ENCODE measurements at places on chromosomes 2 and 18. TPM values are rescaled to one million over a fixed set of nuclear protein-coding genes. Genes with fewer than 3 reads are reported as not detected.
A peak's percentile ranks its signal among the peaks of the same experiment; 100 is the strongest.

GRCh38 chr2:42191285-42192009 lies 22.3 kb downstream of the EML4 start:
- peaks cover 13% of the 10 kb centered on the region for H3K36me3 ChIP-seq
- H3K27me3 ChIP-seq = no peaks in the 10 kb centered on the region
- DNase-seq = no peak
- H3K4me3 ChIP-seq = no peak overlapping the region
- peaks cover 48% of the 10 kb centered on the region for H3K4me1 ChIP-seq
- no peak overlapping the region for H3K27ac ChIP-seq

Gene SLC19A3
- not detected for total RNA-seq

Gene DCDC2C
- not detected for total RNA-seq

- H3K4me1 ChIP-seq = no peaks in the 10 kb centered on the region
- H3K27me3 ChIP-seq = peaks cover 4% of the 10 kb centered on the region
- H3K4me3 ChIP-seq = no peak overlapping the region
- H3K36me3 ChIP-seq = no peaks in the 10 kb centered on the region
- H3K27ac ChIP-seq = no peak overlapping the region
Measured at GRCh38 chr2:30736461-30737325, 70.6 kb downstream of the CAPN13 start.

DNA sequence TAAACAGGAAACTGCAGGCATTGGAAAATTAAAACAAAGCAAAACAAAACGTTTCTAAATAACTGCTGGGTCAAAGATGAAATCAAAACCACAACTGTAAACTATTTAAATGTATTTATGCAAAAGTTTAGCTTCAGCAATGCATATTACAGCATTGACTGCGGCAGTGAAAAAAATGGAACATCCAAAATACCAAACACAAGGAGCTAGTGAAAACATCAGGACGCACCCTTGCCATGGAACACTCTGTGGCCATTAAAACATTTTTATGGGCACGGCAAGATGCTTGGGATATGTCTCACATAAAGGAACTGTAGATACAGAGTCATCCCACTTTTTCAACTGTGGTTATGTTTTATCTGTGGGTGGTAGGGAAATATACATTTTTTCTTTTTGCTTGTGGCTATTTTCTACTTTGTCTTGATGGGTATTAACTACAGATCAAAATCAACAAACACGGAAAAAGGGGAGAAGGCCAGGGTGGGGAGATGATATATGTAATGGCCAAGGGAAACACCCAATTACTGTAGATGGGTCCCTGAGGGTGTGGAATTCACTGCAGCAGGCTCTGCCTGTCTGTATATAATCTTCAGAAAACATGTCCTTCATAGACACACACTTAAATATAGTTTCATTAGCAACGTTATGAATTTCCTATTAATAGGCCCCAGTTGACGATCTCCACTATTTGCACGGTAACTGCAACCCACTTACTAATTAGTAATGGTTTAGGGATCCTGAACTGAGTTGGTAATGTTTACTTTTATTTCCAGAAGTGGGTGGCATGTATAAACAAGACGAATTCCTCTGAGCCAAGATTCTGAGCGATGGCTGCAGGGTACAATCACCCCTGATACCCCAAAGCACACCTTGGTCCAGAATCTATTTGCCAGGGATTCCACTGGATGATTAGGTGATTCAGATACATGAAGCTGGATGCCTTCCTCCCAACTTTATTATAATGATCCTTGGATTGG lies 110.5 kb downstream of the ACKR3 start:
- peaks cover 20% of the 10 kb centered on the region for H3K27me3 ChIP-seq
- no peak for DNase-seq
- H3K4me3 ChIP-seq = no peak overlapping the region
- no peak overlapping the region for H3K27ac ChIP-seq
- no peaks in the 10 kb centered on the region for H3K4me1 ChIP-seq
- H3K36me3 ChIP-seq = no peaks in the 10 kb centered on the region

Gene CPLX4
- total RNA-seq = not detected

DNA sequence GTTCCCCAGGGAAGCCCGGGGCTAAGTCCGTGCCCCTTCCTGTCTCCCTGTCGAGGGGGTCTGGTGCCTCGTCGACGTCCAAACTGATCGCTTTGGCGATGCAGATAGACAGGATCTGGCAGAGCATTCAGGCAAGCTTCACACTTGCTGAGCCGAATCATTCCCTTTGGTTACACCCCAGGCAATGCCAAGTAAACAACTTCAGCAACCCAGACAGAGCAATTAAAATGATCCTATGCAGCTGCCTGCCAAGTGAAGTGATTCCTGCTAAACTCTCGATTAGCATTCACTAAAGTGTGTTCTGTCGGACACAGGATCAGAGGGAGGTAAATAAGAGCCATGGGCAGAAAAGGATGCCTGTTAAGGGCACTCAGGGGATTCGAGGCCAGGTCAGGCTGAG lies 108.2 kb upstream of the RAB12 start:
- H3K4me3 ChIP-seq = no peak overlapping the region
- H3K36me3 ChIP-seq = no peaks in the 10 kb centered on the region

Gene UGT1A8
- total RNA-seq = not detected

- DNase-seq = no peak
- peaks cover 83% of the 10 kb centered on the region for H3K4me1 ChIP-seq
- no peaks in the 10 kb centered on the region for H3K27me3 ChIP-seq
- H3K4me3 ChIP-seq = no peak overlapping the region
- H3K27ac ChIP-seq = no peak overlapping the region
- peaks cover 88% of the 10 kb centered on the region for H3K36me3 ChIP-seq
Measured at GRCh38 chr18:63257453-63257852, 62.1 kb downstream of the BCL2 start.

GRCh38 chr2:64591188-64591587 lies 62.5 kb downstream of the SERTAD2 start:
- peaks cover 3% of the 10 kb centered on the region for H3K4me1 ChIP-seq
- no peak overlapping the region for H3K4me3 ChIP-seq
- H3K36me3 ChIP-seq = peaks cover 33% of the 10 kb centered on the region

- H3K4me1 ChIP-seq = peaks cover 3% of the 10 kb centered on the region
- no peak overlapping the region for H3K27ac ChIP-seq
- no peak for DNase-seq
- H3K36me3 ChIP-seq = peaks cover 16% of the 10 kb centered on the region
Measured at GRCh38 chr18:74163019-74163660, 14.8 kb downstream of the TIMM21 start.

- peaks cover 3% of the 10 kb centered on the region for H3K36me3 ChIP-seq
- peak overlapping the region; percentile 88 for H3K4me3 ChIP-seq
- H3K27me3 ChIP-seq = peaks cover 3% of the 10 kb centered on the region
Measured at GRCh38 chr2:73070643-73071359, 711 bp downstream of the SFXN5 start.

- H3K4me3 ChIP-seq = no peak overlapping the region
- H3K27ac ChIP-seq = no peak overlapping the region
- H3K36me3 ChIP-seq = peaks cover 38% of the 10 kb centered on the region
- DNase-seq = no peak
Measured at GRCh38 chr2:53911434-53912189, 51.8 kb upstream of the GPR75 start.

DNA sequence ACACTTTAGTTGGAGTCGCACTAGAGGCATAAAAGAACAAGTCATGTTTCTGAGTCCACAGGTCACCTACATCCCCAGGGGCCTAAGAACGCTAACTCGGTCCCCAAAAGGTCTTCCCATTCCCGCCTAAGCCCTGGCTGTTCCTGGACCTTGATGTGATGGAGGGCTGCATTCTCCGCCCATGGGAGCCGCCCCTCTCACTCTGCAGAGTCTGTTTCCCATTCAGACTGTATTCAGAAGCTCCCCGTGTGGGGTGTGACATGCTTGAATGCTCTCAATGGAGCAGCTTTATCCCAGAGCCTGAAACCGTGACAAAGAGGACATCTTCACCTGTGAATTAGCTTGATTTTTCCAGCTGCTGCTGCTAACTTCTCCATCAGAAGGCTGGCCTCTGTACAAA lies 319.0 kb upstream of the KLHL29 start:
- H3K27ac ChIP-seq = no peak overlapping the region
- H3K4me3 ChIP-seq = no peak overlapping the region
- DNase-seq = no peak
- H3K36me3 ChIP-seq = no peaks in the 10 kb centered on the region

DNA sequence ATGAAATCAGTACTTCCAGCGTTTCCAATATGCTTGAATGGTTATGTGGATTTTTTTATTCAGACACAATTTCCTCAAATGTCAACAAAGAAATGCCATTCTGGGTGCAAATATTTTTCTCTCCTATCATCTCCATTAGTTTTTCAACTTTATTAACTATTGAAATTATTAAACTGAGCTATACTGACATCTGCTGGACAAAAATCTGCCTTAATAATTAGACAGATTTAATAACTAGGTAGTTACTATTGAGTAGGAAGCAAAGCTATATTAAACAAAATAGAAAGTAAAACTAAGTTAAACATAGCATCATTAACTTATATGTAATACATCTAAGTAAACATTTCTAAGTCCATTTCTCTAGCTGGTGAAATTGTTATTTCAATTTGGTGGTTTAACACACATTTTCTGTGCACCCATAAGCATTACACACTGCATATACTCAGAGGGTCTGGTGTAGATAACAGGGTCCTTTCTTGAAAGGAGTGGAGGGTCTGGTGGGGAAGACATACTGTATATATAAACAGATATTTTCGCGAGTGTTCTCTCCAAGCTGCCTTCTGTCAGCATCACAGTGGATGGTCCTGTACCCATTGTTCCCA lies 77.0 kb downstream of the LANCL1 start:
- H3K4me3 ChIP-seq = no peak overlapping the region
- H3K27ac ChIP-seq = no peak overlapping the region
- H3K27me3 ChIP-seq = no peaks in the 10 kb centered on the region
- H3K4me1 ChIP-seq = no peaks in the 10 kb centered on the region
- no peaks in the 10 kb centered on the region for H3K36me3 ChIP-seq
- no peak for DNase-seq

DNA sequence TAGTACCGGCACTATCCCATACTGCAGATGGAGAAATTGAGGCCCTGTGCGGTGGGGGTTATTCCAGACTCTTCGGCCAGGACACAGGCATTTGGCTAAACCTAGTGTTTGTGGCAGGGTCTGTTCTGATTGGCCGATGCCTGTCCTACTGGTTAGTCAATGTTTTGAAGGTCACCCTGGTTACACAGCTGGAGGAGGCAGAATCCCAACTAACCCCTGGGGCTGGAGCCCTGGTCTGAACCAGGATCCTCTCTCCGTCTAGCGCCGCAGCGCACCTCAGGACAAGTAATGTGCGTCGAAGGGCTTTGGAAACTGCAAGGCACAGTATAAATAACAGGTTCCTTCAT lies 19.4 kb downstream of the TEX44 start:
- H3K36me3 ChIP-seq = no peaks in the 10 kb centered on the region
- peak overlapping the region; percentile 97 for H3K27ac ChIP-seq
- H3K4me3 ChIP-seq = no peak overlapping the region
- DNase-seq = no peak
- H3K4me1 ChIP-seq = peaks cover 53% of the 10 kb centered on the region

All from activated CD4-positive, alpha-beta T cell treated with anti-CD3 and anti-CD28 coated beads, Interleukin-2, amount 10 ng/mL, durations not matched to agents 7 days and 5 days (primary cell).